ENCODE measurements at places on chromosomes 5 and 9. TPM values are rescaled to one million over a fixed set of nuclear protein-coding genes. Genes with fewer than 3 reads are reported as not detected.
A peak's percentile ranks its signal among the peaks of the same experiment; 100 is the strongest.

DNA sequence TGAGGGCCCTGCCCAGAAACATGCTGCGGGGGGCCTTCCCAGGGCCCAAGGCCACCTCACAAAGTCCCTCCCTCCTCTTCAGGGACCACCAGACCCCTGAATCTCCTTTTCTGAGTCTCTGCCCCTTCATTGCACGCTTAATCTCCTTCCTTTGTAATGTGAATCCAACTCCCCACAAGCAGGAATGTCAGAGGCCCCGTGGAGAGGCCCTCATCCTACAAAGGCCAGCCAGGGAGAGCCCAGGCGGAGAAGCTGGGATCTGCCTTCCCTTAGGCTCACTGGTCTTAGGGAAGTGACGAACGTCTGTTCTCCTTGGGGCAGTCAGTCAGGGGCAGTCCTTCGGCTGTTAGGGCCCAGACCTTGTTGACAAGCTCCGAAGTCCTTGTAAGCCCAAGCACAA is 2.3 kb downstream of the SMIM33 start:
- DNase-seq = no peak

DNA sequence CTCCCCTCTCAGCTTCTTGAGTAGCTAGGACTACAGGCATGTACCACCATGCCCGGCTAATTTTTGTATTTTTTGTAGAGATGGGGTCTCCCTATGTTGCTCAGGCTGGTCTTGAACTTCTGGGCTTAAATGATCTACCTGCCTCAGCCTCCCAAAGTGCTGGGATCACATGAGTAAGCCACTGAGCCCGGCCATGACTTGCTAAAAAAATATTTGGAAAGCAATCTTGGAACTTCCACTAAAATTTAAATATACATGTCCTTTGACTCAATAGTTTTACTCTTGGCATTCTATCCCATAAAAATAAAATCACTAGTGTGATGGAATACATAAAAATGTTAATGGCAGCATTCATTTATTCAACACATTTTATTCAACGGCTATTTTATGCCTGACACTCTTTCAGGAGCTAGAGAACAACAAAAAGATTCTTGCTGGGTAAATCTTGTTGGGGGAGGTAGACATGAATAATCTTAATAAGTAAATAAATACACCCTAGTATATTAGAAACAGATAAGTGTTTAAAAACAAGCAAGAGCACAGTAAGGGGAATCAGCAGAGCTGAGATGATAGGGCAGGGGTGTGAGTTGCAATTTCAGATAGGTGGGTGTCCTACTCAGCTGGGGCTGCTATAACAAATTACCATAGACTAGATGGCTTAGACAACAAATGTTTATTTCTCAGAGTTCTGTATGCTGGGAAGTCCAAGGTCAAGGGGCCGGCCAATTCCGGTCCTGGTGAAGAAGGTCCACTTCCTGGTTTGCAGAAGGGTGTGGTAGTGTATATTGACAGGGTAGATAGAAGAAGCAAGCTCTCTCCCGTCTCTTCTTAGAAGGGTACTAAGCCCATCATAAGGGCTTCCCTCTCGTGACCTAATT is 50.7 kb downstream of the KCNV2 start:
- DNase-seq = no peak

GRCh38 chr5:78974011-78974410 is 11.1 kb downstream of the ARSB start:
- peak; percentile 46 for DNase-seq

DNA sequence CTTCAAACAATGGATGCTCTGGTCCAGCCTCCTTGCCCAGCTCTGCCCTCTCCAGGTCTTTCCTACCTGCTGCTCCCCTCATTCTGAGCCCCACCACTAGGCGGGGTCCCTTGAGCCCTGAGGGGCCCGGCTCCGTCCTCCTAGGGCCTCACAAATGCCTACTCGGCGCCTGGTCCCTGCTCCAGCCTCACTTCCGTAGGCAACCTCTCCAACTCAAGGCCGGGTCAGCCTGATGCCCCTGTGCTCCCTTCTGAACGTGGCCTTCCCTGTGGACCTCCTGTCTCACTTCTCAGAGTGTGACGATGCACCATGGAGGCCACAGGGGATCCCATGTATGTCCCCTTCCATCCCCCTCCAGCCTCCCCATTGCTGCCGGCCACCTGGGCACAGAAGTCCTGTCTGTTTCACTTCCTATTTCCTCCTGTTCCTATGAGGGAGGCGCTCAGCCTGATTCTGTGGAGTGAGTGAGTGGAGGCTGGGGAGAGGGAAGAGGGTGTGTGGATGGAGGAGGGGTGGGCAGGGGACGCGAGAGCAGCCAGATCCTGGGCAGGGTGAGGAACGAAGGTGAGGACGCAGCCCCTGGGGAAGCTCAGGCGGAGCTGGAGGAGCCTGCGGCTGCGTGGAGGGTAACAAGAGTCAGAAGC is 127.2 kb upstream of the FAM120A start:
- DNase-seq = no peak

- no peak for DNase-seq
Observed at GRCh38 chr9:109449036-109449798, 48.9 kb downstream of the PTPN3 start.

- DNase-seq = peak; percentile 23
Observed at GRCh38 chr9:121023064-121023463, 27.0 kb downstream of the C5 start.

- peak; percentile 97 for DNase-seq
Observed at GRCh38 chr5:160199410-160199911, 29.8 kb upstream of the FABP6 start.

GRCh38 chr5:8391911-8392310 is 523.0 kb downstream of the MTRR start:
- DNase-seq = no peak

DNA sequence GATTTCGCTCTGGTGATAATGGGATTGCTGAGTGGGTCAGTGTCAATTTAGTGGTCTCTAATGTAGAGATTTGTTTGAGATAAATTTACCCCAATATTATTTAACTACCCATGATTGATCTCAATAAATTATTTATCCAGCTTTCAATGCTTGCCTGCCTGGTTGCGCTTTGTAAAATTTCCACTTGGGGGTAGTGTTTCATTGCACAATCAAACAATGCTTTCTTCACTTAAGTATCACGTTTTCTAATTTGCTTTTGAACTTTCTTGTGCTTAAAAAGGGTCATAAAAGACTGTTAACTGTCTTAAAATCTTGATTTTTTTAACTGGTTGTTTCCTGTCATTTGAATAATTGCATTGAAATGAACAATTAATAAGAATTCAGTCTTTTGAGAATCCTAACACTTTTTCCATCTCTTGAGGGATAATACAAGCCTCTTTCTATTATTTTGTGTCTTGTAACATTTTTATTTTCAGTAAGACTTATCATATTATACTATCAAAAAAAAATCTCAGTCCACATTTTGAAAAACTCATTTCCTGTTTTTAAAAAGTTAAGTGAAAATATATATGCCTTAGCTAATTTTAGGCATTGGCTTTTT is 18.7 kb downstream of the HSD17B4 start:
- DNase-seq = no peak

DNA sequence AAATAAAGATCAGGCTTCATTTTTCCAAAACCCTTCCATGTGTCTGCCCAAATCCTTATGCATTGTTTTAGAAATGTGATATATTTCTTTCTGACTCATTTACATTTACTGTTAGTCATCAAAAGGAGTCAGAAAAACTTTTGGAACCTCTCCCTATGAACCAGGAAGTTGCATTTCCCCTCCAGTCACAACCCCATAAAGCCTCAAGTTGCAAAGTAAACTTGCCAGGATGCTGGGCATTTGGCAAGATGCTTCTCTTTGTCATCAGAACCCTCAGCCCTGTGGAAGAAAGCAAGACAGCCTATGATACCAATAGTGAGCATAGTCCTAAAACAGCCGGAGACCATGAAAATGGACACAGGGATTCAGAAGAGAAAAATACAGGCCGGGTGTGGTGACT is 84.2 kb downstream of the MUSK start:
- DNase-seq = no peak

DOCK8 gene
- polyA plus RNA-seq = not detected

PLPPR1 gene
- polyA plus RNA-seq = not detected
